ENCODE measurements at places on chromosomes 7 and 10.

DNA sequence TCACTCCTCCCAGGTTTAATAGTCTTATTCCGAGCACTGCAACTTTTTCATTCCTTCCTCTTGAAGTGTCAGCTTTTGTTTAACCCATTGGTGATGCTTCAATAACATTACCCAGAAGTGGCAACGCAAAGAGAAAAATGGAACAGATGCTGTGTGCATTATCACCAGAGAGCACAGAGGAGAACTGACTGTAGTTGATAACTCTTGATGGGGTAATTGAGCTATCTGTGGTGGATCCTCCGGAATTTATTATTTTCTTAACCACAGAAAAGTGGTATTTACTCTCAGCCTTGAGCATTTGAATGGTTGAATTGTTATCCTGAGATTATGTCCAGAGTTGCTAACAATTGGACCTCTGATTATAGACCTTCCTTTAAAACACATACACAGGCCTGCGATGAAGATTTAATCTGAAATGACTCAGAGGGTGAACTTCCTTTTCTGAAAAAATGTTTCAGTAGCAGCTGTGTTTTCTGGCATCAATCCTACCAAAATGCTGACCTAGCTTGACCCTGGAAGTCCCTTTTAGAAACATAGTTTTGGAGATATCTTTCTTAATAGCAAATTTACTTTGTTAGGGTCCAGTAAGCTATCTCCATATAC, 1584.4 kb upstream of the LRRTM3 start:
- no peak for DNase-seq

- DNase-seq = no peak
Measured at GRCh38 chr7:123308254-123308951, 108.6 kb upstream of the SLC13A1 start.

- peak; percentile 29 for DNase-seq
Measured at GRCh38 chr10:123582084-123582989, 83.8 kb upstream of the GPR26 start.

GRCh38 chr10:5461203-5461588, 38.2 kb downstream of the CALML5 start:
- no peak for DNase-seq

DNA sequence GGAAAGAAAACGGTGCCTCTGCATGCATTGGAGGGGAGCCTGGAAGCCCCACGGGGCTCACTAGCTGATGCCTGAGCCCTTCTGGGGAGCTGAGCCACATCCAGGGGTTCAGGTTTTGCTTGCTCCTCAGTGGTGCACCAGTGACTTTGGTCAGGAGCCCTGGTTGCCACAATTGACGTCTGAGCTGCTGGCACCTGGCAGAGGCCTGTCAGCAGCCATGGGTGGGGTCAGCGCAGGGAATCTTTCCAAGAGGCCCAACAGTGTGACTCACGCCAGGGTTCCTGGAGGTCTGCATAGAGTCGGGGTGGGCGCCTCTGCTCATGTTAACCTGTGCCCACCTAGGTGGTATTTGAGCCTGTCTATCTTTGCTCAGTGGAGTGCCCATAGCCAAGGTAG, 138.7 kb downstream of the NEURL1 start:
- no peak for DNase-seq
